ENCODE measurements at places on chromosomes 13 and 19. TPM values are rescaled to one million over a fixed set of nuclear protein-coding genes. Genes with fewer than 3 reads are reported as not detected.
A peak's percentile ranks its signal among the peaks of the same experiment; 100 is the strongest.

GRCh38 chr13:47317356-47317755 is 420.5 kb upstream of the HTR2A start:
- no peak for DNase-seq
- no peaks in the 10 kb centered on the region for H3K27me3 ChIP-seq
- no peak overlapping the region for H3K27ac ChIP-seq
- H3K4me1 ChIP-seq, result no peaks in the 10 kb centered on the region

SLC6A16 gene
- total RNA-seq, result 47.0 TPM

GRCh38 chr19:20245309-20245708 is 78.3 kb downstream of the ZNF486 start:
- no peak overlapping the region for H3K27ac ChIP-seq
- DNase-seq, result no peak
- no peaks in the 10 kb centered on the region for H3K4me1 ChIP-seq
- H3K4me3 ChIP-seq, result no peak overlapping the region
- no peaks in the 10 kb centered on the region for H3K36me3 ChIP-seq

SLC25A41 gene
- total RNA-seq, result 3.9 TPM

- peaks cover 13% of the 10 kb centered on the region for H3K4me1 ChIP-seq
- H3K4me3 ChIP-seq, result peak within 1 kb of the TSS; percentile 97
- peak within 1 kb of the TSS; percentile 93 for H3K27ac ChIP-seq
- DNase-seq, result peak; percentile 65
Measured at GRCh38 chr19:10503002-10503789, at the start of gene KEAP1. KEAP1 (minus strand) TSS chr19:10503356; CDS start chr19:10500033, 3,323 bp downstream.
